ENCODE measurements at places on chromosomes 3 and 15.

- no peak for DNase-seq
These were observed 246.6 kb upstream of the LRRC3B start for GRCh38 chr3:26375843-26376530.

DNA sequence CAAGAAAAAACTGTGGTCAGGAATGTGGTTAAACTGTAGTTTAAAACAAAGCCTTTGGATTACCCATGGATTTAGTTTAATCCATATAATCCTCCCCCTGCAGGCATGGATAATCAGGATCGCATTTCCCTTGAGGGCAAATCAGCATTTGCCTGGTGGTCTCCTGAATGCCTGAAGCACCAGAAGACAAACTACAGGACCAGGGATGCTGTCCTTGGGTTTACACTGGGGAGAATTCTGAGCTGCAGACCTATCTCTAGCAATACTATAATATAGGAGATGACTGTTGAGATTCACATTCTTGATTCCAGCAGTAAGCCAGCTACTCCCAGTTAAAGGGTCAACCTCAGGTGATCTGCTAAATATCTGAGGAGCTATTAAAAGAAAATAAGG is 10.6 kb downstream of the PIK3CB start:
- no peak for DNase-seq

DNA sequence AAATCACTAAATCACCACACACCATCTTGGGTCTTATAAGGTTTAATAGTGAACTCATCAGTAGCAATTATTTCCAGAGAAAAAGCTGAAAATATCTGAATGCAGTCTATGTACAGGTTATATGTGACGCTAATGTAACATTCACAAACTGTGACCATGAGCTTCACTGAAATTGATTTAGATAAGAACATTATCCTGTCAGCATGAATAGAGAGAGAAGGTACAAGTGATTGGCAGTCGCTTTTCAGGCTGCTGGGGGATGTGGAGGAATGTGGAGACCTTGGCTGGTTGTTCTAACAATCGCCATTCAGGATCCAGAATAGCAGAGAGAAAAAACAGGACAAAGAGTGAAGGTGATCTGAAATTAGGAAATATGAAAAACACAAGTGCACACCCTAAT is 98.1 kb downstream of the CADPS start:
- DNase-seq = no peak

GRCh38 chr3:179666030-179666429 is 13.2 kb downstream of the USP13 start:
- DNase-seq = no peak

GRCh38 chr15:60949039-60949977 is 279.8 kb downstream of the RORA start:
- DNase-seq = no peak

DNA sequence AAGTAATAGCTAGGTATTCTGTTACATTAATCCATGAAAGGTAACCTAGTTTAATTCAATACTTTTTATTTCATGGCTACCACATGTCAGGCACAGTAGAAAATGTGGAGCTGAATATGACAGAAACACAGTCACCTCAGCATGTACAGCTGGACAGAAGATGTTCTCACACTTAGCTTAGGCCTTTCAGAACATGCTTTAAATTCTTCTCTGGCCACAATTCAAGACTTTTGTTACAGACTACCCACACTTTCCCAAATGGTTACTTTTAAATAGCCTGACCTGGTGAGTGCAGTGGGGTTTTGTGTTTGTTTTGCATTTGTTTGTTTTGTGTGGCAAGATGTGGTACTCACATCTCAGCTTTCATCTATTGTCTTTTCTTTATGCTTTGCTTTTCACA is 1079.5 kb downstream of the IGSF11 start:
- no peak for DNase-seq

DNA sequence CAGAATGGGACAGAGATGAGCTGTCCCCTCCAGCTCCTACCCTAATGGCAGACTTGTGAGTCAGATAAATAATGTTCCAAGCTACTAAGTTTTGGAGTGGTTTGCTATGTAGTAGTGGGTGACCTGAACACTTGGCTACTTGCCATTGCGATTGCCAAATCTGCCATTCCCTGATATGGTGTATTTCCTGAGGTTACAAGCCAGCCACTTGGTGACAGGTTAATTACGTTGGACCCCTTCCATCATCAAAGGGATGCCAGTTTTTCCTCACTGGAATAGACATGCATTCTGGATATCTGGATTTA is 33.6 kb downstream of the MORF4L1 start:
- no peak for DNase-seq

- no peak for DNase-seq
These were observed 5.0 kb downstream of the THBS1 start for GRCh38 chr15:39585871-39586301.

GRCh38 chr3:54358316-54358715 is 236.0 kb downstream of the CACNA2D3 start:
- no peak for DNase-seq

DNA sequence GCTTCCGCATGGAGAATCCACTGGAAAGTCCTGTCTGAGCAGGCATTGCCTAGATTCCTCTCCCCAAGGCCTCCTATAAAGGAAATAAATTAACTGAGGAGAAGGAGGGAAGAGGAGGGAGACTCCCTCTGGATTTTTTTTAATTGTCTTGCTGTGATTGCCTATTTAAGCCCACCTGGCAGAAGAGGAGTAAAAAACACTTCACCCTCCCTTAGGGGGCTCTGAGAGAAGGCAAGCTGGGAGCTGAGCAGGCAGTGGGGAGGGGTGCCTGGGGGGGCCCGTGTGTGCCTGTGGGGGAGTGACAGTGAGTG is 109.9 kb downstream of the OXNAD1 start:
- DNase-seq = no peak

- DNase-seq = no peak
These were observed 61.7 kb downstream of the STRIT1 start for GRCh38 chr3:155231792-155232191.

GRCh38 chr3:183064475-183064874 is 34.8 kb downstream of the MCCC1 start:
- DNase-seq = no peak

DNA sequence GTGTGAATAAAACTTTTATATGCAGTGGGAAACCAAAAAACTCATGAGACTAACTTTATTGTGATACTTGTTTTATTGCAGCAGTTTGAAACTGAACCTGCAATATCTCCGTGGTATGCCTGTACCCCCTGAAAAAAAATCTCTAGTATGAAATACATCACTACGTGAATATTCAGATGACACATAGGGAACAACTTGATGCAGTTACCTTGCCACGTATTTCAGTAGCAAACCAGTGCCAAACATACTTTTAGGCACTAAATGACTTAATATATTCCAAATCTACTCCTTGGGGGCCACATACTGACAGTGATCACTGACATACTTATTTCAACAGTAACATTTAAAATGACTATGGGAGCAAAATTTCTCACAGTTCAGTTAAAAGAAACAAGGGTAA is 13.8 kb downstream of the CRBN start:
- no peak for DNase-seq

DNA sequence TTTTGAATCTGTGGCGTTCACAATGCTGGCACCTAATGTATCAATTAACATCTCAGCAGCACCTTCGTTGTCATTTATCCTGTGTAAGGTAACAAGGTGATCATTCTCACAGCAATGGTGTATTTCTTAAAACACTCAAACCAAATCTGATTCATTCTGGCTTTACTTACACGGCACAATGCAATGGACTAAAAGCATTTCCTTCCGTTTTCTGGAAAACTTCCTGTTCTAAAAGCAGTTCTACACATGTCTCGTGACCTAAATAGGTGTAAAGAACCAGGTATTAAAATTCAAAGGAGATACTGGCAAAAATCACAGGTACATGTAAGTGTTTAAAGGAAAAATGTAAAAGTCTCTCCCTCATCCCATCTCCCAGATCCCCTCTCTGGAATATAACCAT is 77.8 kb downstream of the BTD start:
- DNase-seq = no peak

DNA sequence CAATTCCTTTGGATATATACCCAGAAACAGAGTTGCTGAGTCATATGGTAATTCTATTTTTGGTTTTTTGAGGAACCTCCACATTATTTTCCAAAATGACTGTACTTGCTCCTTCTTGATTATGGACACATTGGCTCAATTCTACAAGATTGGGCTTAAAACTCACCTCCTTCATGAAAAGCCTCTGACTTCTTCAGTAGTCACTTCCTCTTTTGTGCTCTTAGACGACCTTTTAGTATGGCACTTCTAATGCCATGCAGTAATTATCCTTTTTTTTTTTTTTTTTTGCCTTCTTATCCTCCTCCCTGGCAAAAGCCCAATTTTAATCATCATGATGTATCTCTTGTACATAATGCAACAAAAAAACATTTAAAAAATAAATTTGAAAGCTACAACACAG is 33.0 kb upstream of the ABHD17C start:
- DNase-seq = no peak

DNA sequence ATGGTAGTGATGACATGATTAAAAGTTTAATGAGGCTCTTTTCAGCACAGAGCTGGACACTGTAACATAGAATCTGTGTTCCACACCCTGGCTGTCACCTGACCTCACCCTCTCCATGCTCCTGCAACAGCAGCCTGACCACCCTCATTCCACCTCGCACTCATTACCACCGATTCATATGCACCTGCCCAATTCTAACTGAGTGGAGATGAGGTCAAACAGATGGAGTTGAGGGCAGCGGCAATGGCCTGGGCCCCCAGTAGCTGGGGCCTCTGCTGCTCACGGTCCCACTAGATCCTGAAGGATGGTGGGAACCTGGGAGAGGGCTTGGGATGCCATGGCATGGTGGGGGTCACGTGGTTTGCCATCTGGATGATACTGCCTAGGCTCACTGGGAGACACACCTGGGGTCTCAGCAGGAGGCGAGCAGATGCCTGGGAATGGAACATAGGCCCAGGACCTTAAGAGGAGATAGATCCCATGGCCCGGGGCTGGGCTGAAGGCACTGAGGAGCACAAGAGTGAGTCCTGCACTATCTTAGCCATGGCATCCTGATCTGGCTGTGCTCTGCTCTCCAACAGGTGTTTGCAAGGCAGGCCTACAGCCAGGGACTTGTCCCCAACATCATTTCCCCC is 1.3 kb downstream of the SCN5A start:
- no peak for DNase-seq

- no peak for DNase-seq
These were observed 67.6 kb downstream of the TUSC7 start for GRCh38 chr3:116776880-116777785.

GRCh38 chr15:85312486-85312885 is 67.9 kb upstream of the AKAP13 start:
- DNase-seq = no peak

DNA sequence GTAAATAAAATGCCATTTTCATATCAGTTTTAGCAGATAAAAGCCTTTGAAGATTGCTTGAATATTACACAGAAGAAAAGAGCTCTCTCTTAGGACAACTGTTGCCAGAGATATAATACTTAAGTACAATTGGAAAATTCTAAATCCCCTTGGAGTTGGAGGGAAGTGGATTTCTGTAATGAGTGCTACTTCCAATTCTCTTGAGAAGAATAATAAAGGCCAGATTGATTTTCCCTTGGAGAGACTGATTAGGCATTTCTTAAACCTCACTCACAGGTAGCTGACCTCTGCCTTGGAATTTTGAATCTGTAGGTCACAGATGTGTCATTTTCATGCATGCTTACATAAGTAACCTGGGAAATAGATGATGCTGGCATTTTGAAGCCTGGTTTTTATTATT is 29.8 kb upstream of the PSMD6 start:
- DNase-seq = no peak
